ENCODE measurements at places on chromosomes 2 and 18.

DNA sequence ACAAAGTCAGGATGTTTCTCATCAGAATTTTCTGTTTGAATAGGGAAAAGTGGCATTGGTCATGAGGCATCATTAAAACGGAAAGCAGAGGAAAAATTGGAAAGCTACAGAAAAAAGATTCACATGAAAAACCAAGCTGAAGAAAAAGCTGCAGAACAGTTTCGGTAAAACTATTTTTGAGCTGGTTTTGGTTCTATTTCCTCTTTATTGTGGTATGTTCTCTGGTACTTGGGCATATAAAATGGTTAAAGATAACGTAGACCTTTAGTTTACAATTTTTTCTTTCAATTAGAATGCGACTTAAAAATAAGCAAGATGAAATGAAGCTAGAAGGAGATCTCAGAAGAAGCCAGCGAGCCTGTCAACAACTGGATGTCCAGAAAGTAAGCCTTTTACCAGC lies 7.6 kb downstream of the GPATCH11 start:
- H3K27ac ChIP-seq, result peak overlapping the region; percentile 53
- H3K27me3 ChIP-seq, result no peaks in the 10 kb centered on the region
- peaks cover 45% of the 10 kb centered on the region for H3K4me1 ChIP-seq
- peaks cover 21% of the 10 kb centered on the region for H3K36me3 ChIP-seq

DNA sequence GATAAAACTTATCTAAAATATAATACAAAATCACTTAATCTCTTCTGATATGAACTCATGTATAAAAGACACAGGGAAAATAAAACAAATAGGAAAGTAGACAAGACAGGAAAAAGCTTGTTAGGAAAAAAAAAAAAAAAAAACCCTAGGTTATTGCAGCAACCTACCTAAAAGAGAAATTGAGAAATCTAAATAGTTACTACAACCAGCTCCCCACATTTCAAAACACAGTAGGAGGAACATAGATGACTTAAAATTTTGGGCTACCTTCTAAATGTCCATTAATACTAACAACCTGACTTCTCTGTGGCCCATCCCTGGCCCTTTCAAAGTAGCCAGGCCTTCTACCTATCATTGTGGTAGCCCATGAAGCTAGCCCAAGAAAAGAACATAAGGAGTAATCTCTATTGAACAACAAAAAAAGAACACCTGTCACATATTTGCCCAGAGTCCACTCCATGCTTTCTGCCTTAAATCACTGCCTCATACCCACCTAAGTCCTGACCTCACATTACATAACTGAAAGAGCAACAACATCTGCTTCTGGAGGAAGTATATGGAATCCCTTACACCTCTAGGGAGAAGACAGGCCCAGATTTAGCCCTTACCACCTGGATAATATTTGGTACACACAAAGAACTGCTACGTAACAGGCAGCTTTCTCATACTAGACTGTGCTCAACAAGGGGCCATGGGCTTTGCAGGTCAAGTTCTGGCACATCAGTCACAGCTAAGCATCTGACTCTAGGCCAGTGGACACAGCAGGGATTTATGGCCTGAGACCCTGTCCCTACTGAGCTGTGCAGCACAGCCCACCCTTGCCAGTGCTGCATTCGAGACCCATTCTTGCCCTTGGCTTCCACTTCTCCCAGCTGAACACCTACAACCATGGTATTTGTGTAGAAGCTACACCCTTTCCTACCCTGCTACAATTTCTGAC lies 8.5 kb downstream of the SUCLG1 start:
- H3K36me3 ChIP-seq, result peaks cover 5% of the 10 kb centered on the region
- no peaks in the 10 kb centered on the region for H3K27me3 ChIP-seq
- H3K4me3 ChIP-seq, result no peak overlapping the region
- no peak overlapping the region for H3K27ac ChIP-seq

DNA sequence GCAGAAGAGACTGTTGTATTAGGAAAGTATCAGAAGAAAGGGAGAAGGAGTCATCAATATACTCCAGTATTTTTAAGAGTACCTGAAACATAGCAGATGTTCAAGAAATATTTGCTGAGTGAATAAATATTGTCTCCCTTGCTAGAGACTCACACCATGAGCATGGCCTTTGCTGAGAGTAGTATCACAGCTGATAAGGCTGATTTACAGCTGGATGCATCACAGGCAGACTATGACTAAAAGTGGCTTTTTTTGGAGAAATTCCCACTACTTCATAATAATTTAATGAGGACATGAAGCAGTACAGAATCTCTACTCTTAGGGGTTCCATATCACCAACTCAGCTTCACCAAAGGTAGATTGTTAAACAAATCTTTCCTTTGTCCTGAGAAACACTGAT lies 373.3 kb downstream of the RBM43 start:
- H3K4me3 ChIP-seq, result no peak overlapping the region
- DNase-seq, result no peak
- H3K27ac ChIP-seq, result no peak overlapping the region

DNA sequence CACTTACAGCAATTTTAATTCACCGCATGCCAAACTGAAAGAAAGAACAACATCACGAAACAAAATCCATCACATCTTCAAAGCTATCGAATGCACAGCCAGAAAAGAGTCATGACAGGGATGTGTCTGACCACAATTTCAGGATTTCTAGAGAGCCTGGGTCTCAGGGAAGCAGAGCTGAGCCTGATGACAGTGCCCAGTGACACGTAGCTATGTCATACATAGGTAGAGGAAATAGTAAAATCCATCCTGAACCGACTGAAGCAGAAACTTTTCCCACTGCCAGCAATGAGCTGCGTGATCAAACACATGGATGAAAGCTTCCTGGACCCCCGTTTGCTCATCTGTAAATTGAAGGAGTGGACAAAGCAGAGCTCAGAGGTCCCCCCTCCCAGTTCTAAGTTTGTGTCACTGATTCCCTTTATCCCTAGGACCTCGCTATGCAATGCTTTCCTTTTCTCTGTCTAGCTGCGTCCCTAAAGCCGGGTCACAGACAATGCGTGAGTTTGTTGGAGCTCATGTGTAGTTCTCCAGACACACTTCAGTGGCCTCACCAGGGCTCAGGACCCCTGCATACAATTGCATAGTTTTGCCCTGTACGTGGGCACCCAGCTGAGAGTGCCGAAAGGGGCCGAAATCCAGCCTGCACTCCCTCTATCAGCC lies 37.6 kb downstream of the CCBE1 start:
- no peak overlapping the region for H3K4me3 ChIP-seq
- no peak for DNase-seq
- H3K4me1 ChIP-seq, result no peaks in the 10 kb centered on the region
- H3K27me3 ChIP-seq, result no peaks in the 10 kb centered on the region
- no peak overlapping the region for H3K27ac ChIP-seq

DNA sequence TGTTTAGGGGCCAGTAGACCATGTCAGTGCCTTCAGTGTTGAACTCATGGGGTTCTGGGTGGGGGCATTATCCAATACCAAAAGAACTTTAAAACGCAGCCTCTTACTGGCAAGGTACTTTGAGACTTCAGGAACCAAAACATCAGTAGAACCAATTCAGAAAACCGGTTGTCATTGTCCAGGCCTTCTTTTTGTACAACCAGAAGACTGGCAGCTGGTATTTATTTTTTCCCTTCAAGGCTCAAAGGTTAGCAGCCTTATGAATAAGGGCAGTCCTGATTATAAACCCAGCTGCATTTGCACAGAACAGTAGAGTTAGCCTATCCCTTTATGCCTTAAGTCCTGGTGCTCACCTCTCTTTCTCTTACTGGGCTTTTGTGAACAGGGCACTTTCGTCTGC lies 113.8 kb upstream of the EML6 start:
- no peak overlapping the region for H3K4me3 ChIP-seq
- peaks cover 30% of the 10 kb centered on the region for H3K36me3 ChIP-seq
- DNase-seq, result no peak
- no peaks in the 10 kb centered on the region for H3K27me3 ChIP-seq

- no peak overlapping the region for H3K4me3 ChIP-seq
- no peak overlapping the region for H3K27ac ChIP-seq
- H3K36me3 ChIP-seq, result no peaks in the 10 kb centered on the region
- no peak for DNase-seq
- no peaks in the 10 kb centered on the region for H3K4me1 ChIP-seq
- H3K27me3 ChIP-seq, result no peaks in the 10 kb centered on the region
Measured at GRCh38 chr18:61784834-61785233, 108.0 kb downstream of the RNF152 start.

DNA sequence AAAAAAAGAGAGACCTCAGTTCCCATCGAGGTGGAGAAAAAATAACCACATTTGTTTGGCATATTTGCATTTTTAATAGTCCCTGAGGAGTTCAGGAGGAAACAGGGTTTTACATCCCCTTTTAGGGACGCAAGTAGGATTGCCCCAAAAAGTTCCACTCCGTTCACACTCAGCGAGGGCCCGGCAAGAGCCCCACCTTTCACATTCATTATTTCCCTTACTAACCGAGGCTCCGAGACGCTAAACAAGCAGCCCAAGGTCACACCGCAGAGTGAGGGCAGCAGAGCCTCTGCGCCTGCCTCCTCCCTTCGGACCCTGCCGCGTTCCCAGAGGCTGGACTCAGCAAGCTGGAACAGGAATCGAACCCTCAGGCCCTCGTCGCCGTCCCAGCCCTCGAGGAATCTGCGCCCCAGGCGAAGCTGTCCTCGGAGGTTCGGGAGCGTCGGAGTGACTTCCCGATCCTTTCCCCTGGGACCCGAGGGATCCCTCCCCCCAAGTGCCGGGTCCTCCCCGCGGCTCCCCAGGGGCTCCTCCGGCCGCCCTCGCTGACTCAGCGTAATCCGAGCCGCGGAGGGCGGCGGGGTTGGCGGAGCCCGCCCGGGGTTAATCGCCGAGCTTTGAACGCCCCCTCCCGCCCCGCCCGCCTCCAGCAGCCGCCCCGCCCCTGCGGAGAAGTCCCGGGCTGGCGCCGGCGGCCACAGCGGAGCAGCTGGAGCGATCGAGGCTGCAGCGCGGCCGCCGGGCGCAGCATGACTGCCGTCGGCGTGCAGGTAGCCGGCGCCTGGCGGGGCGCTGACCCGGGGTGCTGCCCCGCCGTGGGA lies at the start of gene TMEM37:
TMEM37 (plus strand) TSS at position 700 of the 821 bp plus-strand sequence; CDS start at position 750, 50 bp downstream.
- DNase-seq, result peak; percentile 63
- H3K4me3 ChIP-seq, result peak within 1 kb of the TSS; percentile 45
- no peaks in the 10 kb centered on the region for H3K36me3 ChIP-seq
- H3K27me3 ChIP-seq, result no peaks in the 10 kb centered on the region
- no peak within 1 kb of the TSS for H3K27ac ChIP-seq
- H3K4me1 ChIP-seq, result peaks cover 20% of the 10 kb centered on the region

DNA sequence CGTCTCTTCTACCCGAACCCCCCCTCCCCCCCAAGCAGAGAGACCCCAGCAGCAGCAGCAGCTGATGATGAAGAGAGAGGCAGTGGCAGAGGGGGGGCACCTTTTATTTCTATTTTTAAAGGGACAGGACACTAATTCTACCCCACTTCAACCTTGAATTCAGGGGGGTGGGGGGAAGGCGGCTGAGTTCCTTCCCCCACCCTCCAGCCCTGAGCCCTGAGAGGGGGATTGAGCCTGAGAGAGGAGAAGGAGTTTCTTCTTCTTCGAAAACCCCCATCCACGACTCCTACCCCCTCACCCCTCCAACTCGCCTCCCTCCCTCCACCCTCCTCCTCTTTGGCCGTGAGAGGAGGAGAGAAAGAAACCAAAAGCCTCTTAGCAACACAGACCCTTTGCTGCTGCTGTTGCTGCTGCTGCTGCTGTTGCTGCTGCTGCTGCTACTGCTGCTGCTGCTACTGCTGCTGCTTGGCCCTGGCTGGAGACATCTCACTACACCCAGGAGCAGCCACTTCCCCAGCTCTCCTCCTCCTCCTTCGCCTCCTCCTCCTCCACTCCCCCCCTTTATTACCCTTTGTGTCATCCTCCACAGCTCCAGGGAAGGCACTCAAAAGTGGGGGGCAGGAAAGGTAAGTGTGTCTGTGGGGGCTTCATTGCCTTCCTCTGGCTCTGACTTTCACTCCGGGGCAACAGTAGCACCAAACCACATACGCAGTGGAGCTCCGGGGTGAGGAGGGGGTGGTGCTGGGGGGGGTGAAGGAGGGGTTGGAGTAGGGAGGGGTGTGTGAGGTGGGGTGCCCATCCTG lies at the start of gene MBD5:
MBD5 (plus strand) TSS at position 33 of the 803 bp plus-strand sequence.
- DNase-seq, result no peak
- peak within 1 kb of the TSS; percentile 80 for H3K4me3 ChIP-seq
- H3K36me3 ChIP-seq, result no peaks in the 10 kb centered on the region
- peaks cover 23% of the 10 kb centered on the region for H3K4me1 ChIP-seq
- peak within 1 kb of the TSS; percentile 91 for H3K27ac ChIP-seq

- no peaks in the 10 kb centered on the region for H3K36me3 ChIP-seq
- H3K4me1 ChIP-seq, result no peaks in the 10 kb centered on the region
- no peak for DNase-seq
- H3K27me3 ChIP-seq, result no peaks in the 10 kb centered on the region
- no peak overlapping the region for H3K4me3 ChIP-seq
Measured at GRCh38 chr2:126822921-126823320, 75.8 kb upstream of the TEX51 start.

DNA sequence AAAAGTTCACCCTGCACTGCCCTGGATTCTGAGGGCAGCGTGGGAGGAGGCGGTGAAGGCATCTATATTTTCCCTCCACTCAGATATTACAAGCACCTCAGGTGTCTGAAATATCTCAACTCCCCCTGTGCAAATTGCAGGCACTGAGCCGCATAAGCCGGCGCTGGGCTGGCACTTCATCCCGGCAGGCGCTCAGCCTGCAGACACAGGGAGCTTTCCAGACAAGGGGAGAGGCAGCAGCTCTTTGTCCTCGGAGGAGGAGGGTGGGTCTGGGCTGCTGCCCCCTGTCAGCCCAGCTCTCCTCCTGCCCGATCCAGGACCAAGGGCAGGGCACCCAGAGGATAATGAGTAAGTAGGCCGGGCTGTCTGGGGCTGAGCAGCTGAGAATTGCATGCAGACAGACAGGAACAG lies 189.3 kb upstream of the MYT1L start:
- no peak for DNase-seq
- no peaks in the 10 kb centered on the region for H3K27me3 ChIP-seq
- no peaks in the 10 kb centered on the region for H3K36me3 ChIP-seq
- H3K4me3 ChIP-seq, result no peak overlapping the region

DNA sequence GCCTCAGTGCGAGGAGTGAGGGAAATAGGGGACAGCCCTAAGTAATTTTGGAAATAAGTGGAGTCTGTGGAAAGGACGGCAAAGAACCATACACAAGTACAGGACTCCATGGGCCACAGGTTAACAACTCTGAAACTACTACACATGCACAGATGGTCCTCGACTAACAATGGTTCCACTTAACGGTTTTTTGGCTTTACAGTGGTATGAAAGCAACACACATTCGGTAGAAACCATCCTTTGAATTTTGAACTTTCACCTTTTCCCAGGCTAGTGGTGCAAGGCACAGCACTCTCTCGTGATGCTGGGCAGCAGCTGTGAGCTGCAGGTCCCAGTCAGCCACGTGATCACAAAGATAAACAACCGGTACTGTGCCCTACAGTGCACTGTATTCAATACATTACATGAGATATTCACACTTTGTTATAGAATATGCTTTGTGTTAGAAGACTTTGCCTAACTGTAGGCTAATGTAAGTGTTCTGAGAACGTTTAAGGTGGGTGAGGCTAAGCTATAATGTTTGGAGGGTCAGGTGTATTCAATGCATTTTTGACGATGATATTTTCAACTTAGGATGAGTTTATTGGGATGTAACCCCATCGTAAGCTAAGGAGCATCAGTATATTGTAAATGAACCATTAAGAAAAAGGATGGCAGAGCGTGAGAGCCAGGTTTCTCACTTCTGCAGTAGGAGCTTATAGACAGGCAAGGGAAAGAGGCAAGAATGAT lies 44.6 kb downstream of the TBC1D8 start:
- no peaks in the 10 kb centered on the region for H3K4me1 ChIP-seq
- H3K4me3 ChIP-seq, result no peak overlapping the region
- H3K27ac ChIP-seq, result no peak overlapping the region
- DNase-seq, result no peak

All from B cell (primary cell).